Left ventricle myocardium superior (tissue), 1 donor: ENCODE measurements at places on chromosomes 1 and 21.

GRCh38 chr21:31347435-31348032 is 3.5 kb upstream of the TIAM1 start:
- DNase-seq = no peak

DNA sequence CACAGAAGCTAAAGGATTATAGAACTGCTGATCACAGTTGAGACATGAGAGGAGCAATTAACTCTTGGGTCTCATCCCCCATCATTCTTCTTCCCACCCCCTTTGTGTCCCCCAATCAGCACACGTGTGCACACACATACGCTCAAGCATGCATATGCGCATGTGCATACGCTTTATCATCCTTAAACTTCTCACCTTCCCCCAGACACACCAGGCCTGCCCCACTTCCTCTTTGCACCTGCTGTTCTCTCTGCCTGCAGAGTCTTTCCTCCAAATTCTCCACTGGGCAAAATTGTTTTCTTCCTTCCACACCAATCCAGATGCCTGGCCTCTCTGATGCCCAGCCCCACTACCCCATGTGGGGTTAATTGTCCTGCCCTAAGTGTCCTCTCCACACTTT is 13.0 kb upstream of the KCND3 start:
- no peak for DNase-seq

GRCh38 chr1:100378956-100379355 is 26.6 kb downstream of the CDC14A start:
- DNase-seq = no peak

DNA sequence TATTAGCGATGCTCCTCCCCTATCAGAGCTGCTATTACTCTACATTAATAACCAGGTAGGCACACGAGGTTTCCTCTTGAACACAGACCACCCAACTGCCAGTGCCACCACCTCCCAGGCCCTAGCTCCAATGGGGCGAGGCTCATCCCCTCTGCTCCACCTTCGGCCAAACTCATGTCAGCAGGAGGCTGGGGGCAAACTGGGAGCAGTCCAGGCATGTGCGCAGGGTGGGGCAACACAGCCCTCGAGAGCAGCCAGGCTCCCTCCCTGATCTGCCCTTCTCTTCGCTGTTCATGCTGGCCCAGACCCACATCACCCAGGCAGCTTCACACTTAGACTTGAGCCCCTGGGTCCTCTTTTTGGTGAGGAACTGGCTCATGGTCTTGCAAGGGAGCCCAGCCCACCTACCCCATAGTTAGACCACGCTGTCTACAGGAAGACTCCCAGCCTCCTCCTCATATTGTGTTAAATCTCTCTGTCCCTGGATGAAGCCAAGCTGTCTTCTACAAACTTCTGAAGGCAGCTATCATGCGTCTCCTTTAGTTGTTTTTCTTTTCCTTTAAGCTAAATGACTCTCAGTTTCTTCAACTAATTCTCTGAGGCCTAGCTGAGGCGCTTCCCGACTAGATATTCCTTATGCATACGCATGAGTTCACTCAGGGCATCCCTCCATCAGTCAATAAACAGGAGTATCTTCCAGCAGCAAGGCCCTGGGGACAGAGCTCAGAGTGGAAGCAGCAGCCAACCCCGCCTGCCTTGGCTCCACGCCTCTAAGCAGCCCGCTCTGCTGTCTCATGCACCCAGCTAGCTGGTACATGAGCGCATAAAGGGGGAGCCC is 12.0 kb downstream of the TMEM9 start:
- peak; percentile 77 for DNase-seq
